ENCODE measurements at places on chromosomes 6 and 20.

DNA sequence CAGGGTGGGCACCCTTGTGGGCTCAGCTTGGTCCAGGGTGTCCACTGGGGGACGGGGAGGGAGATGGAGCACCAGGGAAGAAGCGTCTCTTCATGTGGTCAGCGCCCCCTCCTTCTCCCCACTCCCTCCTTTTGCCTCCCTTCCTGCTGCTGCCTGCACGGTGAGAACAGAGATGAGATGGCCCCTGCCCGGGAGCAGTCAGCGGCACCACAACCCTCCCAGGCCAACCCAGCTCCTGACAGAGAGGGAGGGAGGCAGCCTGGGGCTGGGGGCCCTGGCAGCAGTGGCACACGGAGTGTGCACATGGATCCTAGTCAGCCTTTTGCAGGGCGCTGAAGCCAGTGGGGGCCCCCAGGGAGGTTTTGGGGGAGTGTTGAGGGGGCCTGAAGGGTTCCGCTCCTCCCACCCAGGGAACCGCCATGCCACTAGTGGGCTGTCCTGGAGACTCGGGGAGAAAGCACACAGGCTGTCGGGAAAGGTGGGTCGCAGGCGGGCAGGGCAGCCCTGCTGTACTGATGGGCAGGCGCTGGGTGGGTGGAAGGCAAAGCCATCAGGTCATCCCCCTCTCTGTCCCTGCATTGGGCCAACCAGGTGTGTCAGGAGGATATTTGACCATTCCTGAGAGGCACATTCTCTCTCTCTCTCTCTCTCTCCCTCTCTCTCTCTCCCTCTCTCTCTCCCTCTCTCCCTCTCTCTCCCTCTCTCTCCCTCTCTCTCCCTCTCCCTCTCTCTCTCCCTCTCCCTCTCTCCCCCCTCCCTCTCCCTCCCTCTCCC lies 94.3 kb upstream of the BHLHE23 start:
- DNase-seq = no peak

DNA sequence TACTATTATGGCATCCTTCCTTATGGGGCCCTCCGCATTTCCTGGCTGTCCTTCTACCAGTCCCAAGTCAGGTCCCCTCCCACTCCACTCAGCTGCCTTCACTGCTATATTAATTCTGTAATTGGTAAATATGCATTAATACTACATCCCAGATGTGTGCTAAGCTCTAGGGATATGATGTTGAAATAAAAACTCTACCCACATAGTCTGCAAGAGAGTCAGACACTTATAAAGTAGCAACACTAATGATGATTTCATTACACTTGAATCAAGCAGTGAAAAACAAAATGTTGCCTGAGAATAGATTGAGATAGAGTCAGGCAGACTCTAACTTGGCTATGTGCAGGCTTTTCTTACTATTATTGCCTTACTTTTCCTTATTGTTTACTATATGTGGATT lies 62.4 kb downstream of the AIG1 start:
- no peak for DNase-seq

DNA sequence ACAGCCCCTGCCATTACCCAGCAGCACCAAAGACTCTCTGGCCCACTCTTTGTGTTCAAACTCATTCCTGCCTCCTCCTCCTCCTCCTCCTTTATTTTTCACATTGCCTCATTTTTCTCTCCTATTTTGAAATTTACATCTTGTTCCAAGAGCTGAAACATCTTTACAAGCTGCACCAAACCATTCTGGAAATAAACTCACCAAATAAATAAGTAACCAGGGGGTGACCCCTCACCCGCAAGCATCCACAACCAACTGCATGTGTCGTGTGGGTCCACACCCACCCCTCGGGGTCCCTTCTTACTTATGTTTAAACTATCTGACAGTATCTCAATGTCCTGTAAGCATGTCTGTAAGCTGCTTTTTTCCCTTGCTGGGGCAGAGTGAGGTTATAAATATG lies 1.4 kb downstream of the KCNB1 start:
- no peak for DNase-seq

- DNase-seq = no peak
Observed at GRCh38 chr6:76004202-76004601, 68.3 kb downstream of the IMPG1 start.

DNA sequence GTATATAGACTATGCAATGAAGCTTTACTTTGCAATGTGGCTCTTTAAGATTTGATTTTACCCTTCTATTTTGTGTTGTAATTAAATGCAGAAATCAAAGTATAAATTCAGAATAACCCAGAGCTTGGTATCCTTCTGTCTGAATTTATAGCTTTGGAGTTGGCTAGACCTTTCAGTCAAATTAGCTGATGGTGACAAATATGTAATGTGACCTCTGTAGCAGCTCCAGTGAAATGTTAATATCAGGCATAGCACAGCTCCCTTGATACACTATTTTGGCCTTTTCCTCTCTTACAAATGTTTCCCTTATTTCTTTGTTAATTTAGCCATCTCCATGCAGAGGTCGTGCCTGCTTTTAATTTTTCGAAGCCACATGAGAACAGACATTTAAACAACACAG lies 11.1 kb downstream of the CBFA2T2 start:
- DNase-seq = no peak

Data from tibial nerve (tissue), 4 donors.